ENCODE measurements at places on chromosomes 13 and 19.

DNA sequence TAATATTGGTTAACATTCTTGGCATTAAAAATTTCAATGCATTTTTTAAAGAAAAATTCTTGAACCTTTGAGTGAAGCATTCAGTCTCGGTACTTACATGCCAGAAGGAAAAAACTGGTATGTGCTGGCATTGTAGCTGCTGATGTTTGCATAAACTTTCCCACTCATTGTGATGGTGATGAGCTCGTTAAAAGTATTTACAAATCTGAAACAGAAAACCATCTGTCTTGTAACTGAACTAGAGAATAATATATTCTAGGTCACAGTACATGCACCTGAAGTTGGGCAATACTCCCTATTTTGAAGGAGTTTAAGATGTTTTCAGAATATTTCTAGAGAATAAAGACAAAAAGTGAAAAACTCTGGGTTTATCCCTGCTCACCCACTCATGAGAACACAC lies 64.1 kb downstream of the SLC15A1 start:
- no peak for DNase-seq

GRCh38 chr13:79447141-79447540 lies 33.8 kb upstream of the NDFIP2 start:
- no peak for DNase-seq

DNA sequence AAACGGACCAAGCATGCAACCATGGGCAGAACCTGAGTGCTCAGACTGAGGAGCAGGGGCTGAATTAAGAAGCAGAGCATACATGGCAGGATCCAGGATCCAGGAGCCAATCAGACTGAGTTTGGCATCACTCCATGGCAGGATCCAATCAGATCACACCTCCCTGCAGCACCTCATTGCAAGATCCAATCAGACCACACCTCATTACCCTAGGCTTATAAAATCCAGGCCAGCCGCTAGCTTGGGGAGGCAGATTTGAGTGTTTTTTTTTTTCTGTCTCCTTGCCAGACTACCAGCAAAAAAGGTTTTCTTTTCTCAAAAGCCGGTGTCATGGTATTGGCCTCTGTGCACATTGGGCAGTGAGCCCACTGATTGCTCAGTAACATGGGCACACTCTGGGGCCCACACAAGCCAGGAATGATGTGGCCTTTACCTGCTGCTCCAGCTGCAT lies 127.9 kb upstream of the GJB6 start:
- DNase-seq: no peak

- DNase-seq: no peak
Observed at GRCh38 chr13:110938662-110939421, 24.0 kb upstream of the ANKRD10 start.

DNA sequence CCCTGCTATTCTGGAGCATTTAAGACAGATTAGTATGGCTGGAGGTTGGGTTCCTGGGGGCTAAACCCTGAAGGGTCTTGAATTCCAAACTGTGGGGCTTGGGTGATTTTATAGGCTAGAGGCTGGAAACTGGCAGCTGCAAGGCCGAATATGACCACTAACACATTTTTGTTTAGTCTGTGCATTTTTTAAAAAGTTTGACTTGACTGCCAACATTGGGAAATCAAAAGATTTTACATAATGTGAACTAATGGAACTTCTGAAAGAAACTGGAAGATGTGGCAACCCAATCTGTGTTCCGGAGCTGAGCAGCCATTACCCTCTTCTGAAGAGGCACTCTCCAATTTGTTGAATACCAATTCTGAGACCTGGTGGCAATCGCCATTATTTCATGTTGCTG lies 5.1 kb downstream of the ZNF784 start:
- no peak for DNase-seq

DNA sequence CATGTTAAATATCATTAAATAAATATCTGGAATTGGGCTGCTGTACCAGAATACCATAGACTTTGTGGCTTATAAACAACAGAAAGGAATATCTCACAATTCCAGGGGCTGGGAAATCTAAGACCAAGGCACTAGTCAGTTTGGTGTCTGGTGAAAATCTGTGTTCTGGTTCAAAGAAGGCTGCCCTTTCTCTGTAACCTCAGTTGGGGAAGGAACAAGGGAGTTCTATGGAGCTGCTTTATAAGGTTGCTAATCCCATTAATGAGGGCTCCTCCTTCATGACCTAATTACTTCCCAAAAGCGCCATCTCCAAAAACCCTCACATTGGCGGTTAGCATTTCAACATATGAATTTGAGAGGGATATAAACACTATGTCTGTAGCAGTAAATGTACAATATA lies 480.9 kb downstream of the GPC5 start:
- DNase-seq: no peak

DNA sequence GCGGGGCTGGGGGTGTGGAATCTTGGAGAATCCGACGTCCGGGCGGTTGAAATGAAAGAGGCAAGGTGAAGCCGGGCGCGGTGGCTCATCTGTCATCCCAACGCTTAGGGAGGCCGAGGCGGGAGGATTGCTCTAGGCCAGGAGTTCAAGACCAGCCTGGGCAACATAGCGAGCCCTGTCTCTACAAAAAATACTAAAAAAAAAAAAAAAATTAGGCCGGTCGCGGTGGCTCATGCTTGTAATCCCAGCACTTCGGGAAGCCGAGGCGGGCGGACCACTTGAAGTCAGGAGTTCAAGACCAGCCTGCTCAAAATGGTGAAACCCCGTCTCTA lies 225 bp upstream of the GARIN5A start:
- DNase-seq: no peak

DNA sequence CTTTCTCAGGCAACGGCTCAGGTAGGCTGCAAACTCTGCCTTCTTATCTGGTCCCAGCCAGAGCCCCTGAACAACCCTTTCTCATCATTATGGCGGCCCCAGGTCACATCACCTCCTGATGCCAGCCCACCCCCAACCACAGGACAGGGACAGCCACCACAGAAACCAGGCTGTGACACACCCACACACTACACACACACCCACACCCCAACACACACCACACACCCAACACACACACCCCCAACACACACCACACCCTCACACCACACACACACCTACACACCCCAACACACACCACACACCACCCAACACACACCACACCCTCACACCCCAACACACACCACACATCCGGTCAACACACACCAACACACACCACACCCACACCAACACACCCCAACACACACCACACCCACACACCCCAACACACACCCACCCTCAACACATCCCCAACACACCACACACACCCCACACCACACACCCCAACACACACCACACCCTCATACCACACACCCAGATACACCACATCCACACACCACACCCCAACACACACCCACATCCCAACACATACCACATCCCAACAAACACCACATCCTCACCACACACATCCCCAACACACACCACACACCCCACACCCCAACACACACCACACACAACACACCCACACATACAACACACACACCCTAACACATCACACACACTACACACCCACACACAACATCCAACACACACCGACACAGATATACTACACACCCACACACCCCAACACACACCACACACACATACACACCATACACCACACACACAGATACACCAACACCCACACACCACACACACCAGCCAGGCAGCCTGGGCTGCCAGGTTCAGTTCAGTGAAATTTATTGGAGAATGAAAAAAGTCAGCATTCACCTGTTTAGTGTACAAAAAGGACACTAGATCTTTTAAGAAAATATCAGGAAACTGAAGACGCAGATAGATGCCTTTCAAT lies 4.2 kb upstream of the ISYNA1 start:
- DNase-seq: no peak

- no peak for DNase-seq
Observed at GRCh38 chr13:107678075-107678689, 537.2 kb downstream of the LIG4 start.

DNA sequence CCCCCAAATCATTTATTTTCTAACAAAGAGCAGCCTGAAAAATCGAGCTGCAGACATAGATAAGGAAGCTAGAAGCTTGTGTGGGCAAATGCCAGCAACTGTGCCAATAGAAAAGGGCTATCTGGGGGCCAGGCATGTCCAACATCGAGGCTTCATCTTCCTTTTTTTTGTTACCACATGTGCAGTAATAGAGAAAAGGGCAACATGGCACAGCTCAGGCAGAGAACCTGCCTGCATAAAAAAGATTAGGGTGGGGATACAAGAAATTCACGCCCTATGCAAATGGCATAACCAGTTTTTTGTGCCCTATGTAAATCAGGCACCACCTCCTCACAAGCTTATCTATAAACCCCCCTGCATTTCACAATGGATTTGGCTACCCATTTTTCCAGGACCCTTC lies 60.4 kb upstream of the ABCC4 start:
- DNase-seq: no peak

DNA sequence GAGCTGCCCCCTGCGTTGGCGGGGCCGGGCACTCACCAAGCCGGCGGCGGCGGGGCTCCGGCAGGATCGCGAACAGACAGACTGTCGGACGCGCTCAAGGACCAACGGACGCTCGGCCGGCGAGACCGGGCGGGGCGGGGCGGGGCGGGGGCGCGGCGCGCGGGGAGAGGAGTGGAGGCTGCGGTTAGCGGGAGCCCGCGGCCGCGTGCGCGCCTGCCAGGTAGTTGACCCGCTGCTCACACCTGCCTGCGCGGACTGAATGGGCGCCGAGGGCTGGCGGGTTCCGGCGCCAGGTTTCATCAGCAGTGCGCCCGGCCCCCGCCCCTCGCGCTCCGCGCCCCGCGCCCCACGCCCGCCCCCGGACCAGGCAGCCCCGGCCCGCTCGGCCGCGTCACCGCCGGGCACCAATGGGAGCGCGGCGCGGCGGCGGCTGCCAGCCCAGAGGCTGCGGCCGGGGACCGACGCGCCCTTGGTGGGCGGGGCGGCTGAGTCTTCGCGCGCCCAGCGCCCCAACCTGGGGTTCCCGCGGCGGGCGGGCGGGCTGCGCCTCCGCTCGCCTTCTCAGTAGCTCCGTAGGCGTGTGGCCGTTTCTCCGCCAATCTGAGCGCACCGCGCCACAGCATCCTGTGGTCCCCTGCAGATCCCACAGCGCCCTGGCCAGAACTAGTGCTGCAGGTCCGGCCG lies at the start of gene SLC7A1:
TSS of gene SLC7A1 (minus strand) at position 309 of the 684 bp plus-strand sequence. CDS start 59,500 bp downstream, outside the sequence.
- DNase-seq: peak; percentile 88

- DNase-seq: no peak
Observed at GRCh38 chr13:51437550-51438127, 15.2 kb downstream of the INTS6 start.

GRCh38 chr13:111047326-111047725 lies 67.8 kb upstream of the ARHGEF7 start:
- DNase-seq: no peak

GRCh38 chr19:44765033-44765948 lies 12.4 kb upstream of the CBLC start:
- DNase-seq: no peak

- DNase-seq: no peak
Observed at GRCh38 chr13:113468472-113469201, 15.3 kb upstream of the ADPRHL1 start.

DNA sequence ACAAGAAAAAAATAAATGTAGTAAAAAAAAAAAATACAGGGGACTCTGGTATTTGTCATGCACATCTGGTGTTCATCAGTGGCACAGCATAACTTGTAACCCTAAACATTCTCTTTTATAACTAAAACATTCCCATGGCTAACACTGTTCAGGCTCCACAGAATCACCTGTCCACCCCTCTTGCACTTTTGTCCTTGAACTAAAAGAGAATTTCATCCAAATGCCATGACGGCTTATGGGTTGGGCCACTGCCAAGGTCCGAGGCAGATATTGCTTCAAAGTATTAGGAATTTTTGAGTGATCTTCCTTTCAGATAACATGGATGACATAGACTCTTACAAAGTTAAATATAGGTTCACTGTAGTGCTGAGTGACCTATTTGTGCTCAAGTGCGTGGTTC lies 25.7 kb upstream of the SERP2 start:
- no peak for DNase-seq

- peak; percentile 47 for DNase-seq
Observed at GRCh38 chr13:30963791-30964190, 31.3 kb downstream of the TEX26 start.

DNA sequence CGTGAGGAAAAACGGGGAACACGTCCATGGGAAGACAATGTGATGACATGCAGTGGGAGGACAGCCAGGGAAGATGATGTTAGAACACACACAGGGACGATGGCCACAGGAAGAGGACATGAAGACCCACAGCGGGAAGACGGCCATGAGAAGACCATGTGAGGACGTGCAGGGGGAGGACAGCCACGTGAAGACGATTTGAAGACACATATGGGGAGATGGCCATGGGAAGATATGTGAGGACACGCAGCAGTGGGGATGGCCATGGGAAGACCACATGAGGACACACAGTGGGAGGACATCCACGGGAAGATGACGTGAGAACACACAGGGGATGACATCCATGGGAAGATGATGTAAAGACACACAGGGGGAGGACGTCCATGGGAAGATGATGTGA lies 83.8 kb downstream of the UQCRFS1 start:
- no peak for DNase-seq

DNA sequence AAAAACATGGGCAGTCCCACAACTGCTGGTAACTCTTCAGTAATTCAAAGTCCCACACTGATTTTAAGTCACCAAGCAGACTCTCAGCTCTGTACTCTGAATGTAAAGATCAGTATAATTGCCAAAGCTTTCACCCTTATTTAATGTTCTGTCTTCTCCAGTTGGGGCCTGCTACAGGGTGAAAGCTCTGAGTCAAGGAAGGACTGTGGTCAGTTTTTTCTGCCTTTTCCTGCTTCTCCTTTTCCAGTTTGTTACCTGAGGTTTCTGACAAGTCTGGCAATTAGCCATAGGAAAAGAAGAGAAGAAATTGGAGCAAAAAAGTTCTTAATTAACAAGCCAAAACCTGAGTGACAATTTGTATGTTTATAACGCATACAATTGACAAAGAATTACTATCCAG lies 279.3 kb downstream of the RBM26 start:
- DNase-seq: no peak
